ENCODE measurements at places on chromosomes 4 and X. TPM values are rescaled to one million over a fixed set of nuclear protein-coding genes. Genes with fewer than 3 reads are reported as not detected.

DNA sequence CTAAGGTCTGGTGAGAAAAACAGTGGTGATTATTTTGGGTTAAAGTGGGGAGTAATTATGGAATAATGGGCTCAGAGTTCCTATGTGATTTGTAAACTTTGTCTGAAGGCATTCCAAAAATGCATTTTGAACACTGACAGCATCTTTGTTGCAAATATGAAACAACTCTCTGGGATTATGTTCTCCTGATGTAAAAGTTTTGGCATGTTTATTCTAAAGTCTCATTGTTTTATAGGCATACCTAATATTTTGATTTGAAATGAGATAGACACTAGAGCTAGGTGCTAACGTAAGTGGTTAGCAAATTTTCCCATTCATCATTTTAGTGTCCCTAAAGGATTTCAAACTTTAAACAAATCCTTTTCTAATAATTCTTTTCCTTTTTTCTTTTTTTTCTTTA is 140.9 kb upstream of the ANXA3 start:
- DNase-seq, result no peak
- no peak overlapping the region for H3K4me3 ChIP-seq
- no peaks in the 10 kb centered on the region for H3K27me3 ChIP-seq
- no peaks in the 10 kb centered on the region for H3K36me3 ChIP-seq

DNA sequence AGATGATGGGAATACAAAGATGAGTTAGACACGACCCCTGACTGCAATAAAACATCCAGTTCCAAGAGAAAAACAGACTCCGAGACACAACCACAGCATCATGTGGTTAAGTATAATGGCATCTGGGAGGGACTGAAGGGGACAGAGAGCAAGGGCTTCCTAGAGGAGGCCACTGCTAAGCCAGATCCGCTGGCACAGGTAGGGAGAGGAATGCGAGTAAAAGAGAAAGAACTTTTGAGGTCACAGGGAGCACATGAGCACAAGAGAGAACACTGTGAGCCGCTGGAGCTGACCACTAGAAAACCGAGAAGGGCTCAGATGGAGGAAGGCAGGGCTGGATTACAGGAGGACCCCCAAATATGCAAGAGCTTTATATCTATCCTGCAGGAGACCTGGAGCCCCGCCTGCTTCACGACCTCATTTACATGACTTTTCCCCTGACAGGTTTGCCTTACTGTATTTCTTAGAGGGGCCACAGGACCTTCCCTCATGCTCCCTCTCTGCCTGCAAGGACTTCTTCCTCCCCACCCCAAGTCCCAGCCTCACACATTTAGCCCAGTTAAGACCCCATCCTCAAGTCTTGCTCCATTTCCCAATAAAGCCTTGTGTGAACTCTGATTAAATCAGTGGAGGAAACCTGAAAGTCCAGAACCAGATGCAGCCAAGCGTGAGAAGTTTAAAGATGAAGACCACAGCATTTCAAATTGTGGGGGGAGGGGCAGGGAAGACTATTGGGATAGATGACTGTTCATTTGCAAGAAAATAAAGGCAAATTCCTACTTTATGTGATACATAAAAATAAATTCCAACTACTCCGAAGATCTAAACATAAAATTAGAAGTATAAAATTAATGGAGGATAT is 29.6 kb downstream of the MFAP3L start:
- no peaks in the 10 kb centered on the region for H3K27me3 ChIP-seq
- H3K4me1 ChIP-seq, result no peaks in the 10 kb centered on the region
- DNase-seq, result no peak

- H3K4me3 ChIP-seq, result no peak overlapping the region
- no peaks in the 10 kb centered on the region for H3K4me1 ChIP-seq
- no peaks in the 10 kb centered on the region for H3K27me3 ChIP-seq
- DNase-seq, result peak; percentile 22
- H3K36me3 ChIP-seq, result no peaks in the 10 kb centered on the region
- no peak overlapping the region for H3K27ac ChIP-seq
These were observed 75.6 kb upstream of the HELT start for GRCh38 chr4:184942444-184943425.

DNA sequence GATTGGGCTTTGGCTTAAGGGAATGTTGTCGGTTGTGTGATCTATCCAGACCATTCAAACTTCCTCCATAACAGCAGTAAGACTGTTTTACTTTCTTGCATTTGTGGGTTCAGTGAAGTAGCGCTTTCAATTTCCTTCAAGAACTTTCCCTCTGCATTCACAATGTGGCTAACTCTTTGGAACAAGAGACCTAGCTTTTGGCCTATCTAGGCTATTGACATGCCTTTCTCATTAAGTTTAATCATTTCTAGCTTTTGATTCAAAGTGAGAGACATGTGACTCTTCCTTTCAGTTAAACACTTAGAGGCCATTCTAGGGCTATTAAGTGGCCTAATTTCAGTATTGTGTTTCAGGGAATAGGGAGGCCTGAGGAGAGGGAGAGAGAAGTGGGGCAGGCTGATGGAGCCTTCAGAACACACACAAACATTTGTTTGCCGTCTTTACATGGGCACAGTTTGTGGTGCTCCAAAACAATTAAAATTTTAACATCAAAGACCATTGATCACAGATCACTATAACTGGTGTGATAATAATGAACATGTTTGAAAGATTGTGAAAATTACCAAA is 34.1 kb downstream of the ADH5 start:
- H3K4me1 ChIP-seq, result peaks cover 12% of the 10 kb centered on the region
- H3K4me3 ChIP-seq, result no peak overlapping the region
- no peak overlapping the region for H3K27ac ChIP-seq
- no peaks in the 10 kb centered on the region for H3K27me3 ChIP-seq
- peaks cover 39% of the 10 kb centered on the region for H3K36me3 ChIP-seq
- DNase-seq, result no peak

DNA sequence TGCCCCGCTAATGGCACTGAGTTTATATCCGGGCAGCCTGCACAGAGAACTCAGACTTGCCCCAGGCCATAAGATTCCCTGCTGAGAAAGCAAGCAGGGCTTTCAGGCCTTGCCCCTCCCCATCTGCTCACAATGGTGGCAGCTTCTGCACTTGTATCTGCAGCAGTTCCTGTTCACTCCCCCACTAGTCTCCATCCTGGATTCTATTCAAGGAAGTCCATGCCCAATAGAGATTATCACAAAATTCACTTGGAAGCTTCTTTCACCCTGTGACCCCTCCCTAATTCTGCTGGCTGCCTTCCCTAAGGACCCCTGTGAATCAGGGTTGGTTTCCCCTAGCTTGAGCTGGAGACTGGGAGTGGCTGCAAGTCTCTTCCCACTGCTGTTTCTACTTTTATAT is 34.5 kb upstream of the UCP1 start:
- no peak overlapping the region for H3K27ac ChIP-seq
- no peak overlapping the region for H3K4me3 ChIP-seq
- no peaks in the 10 kb centered on the region for H3K4me1 ChIP-seq
- no peak for DNase-seq

GRCh38 chr4:7647600-7648543 is 213.1 kb upstream of the PSAPL1 start:
- no peak overlapping the region for H3K27ac ChIP-seq
- H3K4me3 ChIP-seq, result no peak overlapping the region
- H3K27me3 ChIP-seq, result peaks cover 4% of the 10 kb centered on the region
- no peaks in the 10 kb centered on the region for H3K36me3 ChIP-seq
- peaks cover 26% of the 10 kb centered on the region for H3K4me1 ChIP-seq

DNA sequence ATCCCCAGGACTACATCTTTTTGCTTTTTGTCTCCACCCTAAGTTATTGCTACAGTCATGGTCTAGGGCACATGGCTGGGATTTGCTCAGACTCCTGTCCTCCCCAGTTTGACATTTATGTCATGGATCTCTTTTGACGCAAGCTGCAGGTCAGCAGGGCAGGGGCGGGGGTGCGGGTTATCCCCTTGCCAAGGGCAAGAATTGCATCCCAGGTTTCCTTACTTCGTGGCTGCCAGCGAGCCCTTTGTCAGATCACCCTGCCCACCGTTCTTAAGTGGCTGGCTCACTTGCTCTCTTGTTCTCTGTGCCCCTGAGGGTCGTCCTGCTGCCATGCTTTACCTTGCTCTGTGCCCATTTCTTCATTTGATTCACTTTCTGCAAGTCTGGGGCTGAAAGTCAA is 21.1 kb upstream of the UBA1 start:
- peak; percentile 4 for DNase-seq
- H3K4me3 ChIP-seq, result no peak overlapping the region
- no peaks in the 10 kb centered on the region for H3K4me1 ChIP-seq
- peaks cover 37% of the 10 kb centered on the region for H3K36me3 ChIP-seq

- H3K4me1 ChIP-seq, result no peaks in the 10 kb centered on the region
- no peak overlapping the region for H3K4me3 ChIP-seq
- no peak overlapping the region for H3K27ac ChIP-seq
These were observed 1.1 kb upstream of the HELT start for GRCh38 chr4:185016946-185017758.

GRCh38 chr4:54289316-54289715 is 60.2 kb downstream of the PDGFRA start:
- DNase-seq, result no peak
- no peaks in the 10 kb centered on the region for H3K27me3 ChIP-seq
- H3K36me3 ChIP-seq, result peaks cover 96% of the 10 kb centered on the region
- H3K27ac ChIP-seq, result no peak overlapping the region
- H3K4me3 ChIP-seq, result no peak overlapping the region
- H3K4me1 ChIP-seq, result no peaks in the 10 kb centered on the region

GRCh38 chrX:27600686-27601085 is 10.5 kb downstream of the DCAF8L2 start:
- H3K4me3 ChIP-seq, result no peak overlapping the region
- DNase-seq, result no peak
- H3K36me3 ChIP-seq, result no peaks in the 10 kb centered on the region
- H3K27me3 ChIP-seq, result no peaks in the 10 kb centered on the region

DNA sequence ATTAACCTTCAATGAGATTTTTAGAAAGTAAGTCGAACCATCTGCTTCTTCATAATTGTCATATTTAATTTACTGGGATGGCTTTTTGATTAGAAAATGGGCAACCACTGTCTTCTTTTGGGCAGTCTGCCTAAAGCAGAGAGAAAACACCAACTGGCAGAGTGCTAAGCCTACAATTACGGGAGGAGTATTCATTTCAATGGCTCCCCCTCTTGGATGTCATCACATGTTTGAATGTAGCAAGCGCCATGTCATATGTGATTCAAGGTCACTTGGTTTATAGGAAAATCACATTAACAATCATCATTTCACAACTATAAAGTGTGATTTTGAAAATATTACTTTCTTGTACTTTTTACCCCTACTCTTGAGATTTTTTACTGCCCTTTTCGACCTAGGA is 261.9 kb downstream of the FRMPD4 start:
- no peak overlapping the region for H3K27ac ChIP-seq
- no peaks in the 10 kb centered on the region for H3K27me3 ChIP-seq
- no peaks in the 10 kb centered on the region for H3K36me3 ChIP-seq
- H3K4me1 ChIP-seq, result no peaks in the 10 kb centered on the region
- no peak overlapping the region for H3K4me3 ChIP-seq

GRCh38 chr4:48247878-48248558 is 21.6 kb downstream of the TEC start:
- H3K36me3 ChIP-seq, result no peaks in the 10 kb centered on the region
- no peaks in the 10 kb centered on the region for H3K4me1 ChIP-seq
- no peaks in the 10 kb centered on the region for H3K27me3 ChIP-seq
- DNase-seq, result no peak
- H3K4me3 ChIP-seq, result no peak overlapping the region
- H3K27ac ChIP-seq, result no peak overlapping the region

The DDX53 gene
- not detected for total RNA-seq

The SPP1 gene
- total RNA-seq, result 16.2 TPM

The NLRP2B gene
- not detected for total RNA-seq

The ANXA3 gene
- 2.1 TPM for total RNA-seq

The DCAF12L1 gene
- not detected for total RNA-seq
